ENCODE measurements at places on chromosomes 6 and 20.

GRCh38 chr6:162488444-162488843 lies 239.1 kb downstream of the PRKN start:
- no peak for DNase-seq

DNA sequence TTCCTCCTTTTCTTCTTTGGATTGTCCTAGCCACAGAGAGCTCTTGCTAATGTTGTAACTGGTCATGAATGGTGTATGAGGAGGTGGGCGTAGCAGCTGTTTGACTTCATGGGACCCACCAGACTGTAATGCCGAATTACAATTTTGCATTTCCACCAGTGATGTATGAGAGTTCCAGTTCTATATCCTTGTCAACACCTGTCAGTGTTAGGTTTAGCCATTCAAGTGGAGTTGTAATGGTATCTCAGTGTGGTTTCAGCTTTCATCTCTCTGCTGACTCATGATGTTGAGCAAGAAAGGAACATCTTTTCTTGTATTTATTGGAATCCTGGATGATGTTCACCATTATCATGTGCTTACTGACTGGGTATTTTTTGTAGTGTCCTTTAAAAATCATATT lies 5.1 kb downstream of the IGF2R start:
- DNase-seq: no peak

GRCh38 chr20:38108986-38109541 lies 56.0 kb downstream of the TGM2 start:
- no peak for DNase-seq

DNA sequence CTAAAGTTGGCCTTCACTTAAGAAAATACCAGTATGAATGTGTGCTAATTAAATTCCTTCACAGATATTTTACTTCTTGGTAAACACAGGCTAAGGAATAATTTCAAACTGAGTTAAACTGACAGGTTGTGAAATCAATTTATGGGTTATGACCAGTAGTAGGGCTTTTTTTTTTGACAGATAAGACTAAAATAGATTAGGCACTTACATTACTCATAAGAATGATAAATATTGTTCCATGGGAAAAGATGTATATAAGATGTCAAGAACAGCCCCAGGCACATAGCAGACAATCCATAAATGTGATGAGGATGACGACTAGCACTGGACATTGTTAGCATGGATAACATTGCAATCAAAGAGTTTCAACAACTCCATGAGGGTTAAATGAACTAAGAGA lies 22.9 kb downstream of the NT5E start:
- DNase-seq: no peak

DNA sequence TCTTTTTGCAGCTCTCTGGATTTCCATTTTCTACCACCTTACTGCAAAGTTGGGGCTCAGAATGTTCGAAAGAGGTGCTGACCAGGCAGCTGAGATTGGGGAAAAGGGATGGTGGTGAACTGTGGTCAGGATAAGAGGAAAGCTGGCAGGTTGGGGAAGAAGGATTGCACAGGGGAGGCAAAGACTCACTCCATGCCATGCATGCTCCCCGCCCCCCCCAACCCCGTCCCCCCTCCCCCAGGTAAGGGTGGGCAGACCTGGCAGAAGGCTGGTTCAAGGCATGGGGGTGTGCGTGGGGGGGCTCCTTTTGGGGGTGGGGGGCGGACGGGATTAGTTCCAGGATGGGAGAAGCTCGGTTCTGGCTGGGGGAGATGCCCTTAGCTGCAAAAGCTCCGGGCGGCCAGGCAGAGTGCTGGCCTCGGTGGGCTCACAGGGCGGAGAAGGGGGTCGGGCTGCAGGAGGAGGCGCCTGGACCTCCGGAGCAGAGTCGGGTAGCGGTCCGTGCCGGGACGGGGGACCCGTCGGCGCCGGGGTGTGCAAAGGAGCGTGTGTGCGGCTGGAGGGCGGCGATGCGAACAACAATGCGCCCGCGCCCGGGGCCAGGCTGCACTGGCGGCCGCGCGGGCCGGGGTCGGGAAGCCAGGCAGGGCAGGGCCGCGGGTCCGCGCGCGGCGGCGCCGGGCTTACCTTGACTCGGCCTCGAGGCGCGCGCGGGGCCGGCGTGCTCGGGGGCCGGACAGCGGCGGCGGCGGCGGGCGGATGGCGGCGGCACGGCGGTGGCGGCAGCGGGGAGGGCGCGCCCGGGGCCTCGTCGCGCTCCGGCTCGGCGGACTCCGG lies 880 bp downstream of the ADNP start:
- peak; percentile 32 for DNase-seq

- no peak for DNase-seq
These were observed 289.7 kb upstream of the RNF24 start for GRCh38 chr20:4305091-4305490.

- DNase-seq: peak; percentile 42
These were observed 14.8 kb downstream of the FAXC start for GRCh38 chr6:99334526-99335127.

- no peak for DNase-seq
These were observed 19.5 kb upstream of the MAP3K4 start for GRCh38 chr6:160972111-160972510.

GRCh38 chr20:15144916-15145315 lies 807.5 kb upstream of the FLRT3 start:
- DNase-seq: no peak

- no peak for DNase-seq
These were observed 1.5 kb downstream of the TP53INP2 start for GRCh38 chr20:34705397-34706301.

- DNase-seq: peak; percentile 18
These were observed 923 bp downstream of the GMDS start for GRCh38 chr6:2244261-2245102.

- no peak for DNase-seq
These were observed 179.8 kb downstream of the HAO1 start for GRCh38 chr20:7760247-7761031.

- DNase-seq: no peak
These were observed 32.4 kb downstream of the RNF217 start for GRCh38 chr6:124994648-124995047.

DNA sequence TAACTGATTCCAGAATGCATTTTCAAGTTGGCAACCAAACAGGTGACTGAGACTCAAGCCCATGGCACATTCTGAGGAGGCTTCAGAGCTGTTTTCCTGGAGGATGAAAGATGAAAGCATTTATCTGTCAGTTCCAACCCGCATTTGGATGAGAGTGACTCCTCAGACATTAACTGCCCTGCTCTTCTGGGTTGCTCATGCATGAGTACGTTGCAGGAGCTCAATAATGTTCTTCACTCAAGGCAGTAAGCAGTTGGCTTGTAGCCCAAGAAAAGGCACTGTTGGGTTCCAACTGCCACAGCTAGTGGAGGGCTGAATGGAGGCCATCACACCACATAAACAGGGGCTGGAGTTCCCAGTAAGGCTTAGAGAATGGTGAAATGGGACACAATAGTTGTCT lies 155.3 kb downstream of the FUT9 start:
- no peak for DNase-seq

- DNase-seq: no peak
These were observed 6.6 kb downstream of the TSPYL4 start for GRCh38 chr6:116247285-116247684.

DNA sequence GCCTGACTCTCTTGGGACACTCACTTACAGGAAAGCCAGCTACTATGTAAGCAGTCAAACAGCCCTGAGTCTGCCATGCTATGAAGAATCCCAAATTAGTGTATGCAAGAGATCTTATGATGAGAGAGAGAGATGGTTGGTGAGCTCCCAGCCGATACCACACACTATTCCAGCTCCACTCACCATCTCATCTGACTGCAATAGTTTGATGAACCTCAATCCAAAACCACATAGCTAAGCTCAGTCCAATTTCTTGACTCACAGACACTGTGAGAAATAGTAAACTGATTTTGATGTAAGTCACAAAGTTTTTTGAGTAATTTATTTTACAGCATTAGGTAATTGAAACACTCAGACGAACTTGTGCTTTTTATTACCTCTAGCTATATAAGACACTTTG lies 441.4 kb downstream of the COL12A1 start:
- DNase-seq: no peak

DNA sequence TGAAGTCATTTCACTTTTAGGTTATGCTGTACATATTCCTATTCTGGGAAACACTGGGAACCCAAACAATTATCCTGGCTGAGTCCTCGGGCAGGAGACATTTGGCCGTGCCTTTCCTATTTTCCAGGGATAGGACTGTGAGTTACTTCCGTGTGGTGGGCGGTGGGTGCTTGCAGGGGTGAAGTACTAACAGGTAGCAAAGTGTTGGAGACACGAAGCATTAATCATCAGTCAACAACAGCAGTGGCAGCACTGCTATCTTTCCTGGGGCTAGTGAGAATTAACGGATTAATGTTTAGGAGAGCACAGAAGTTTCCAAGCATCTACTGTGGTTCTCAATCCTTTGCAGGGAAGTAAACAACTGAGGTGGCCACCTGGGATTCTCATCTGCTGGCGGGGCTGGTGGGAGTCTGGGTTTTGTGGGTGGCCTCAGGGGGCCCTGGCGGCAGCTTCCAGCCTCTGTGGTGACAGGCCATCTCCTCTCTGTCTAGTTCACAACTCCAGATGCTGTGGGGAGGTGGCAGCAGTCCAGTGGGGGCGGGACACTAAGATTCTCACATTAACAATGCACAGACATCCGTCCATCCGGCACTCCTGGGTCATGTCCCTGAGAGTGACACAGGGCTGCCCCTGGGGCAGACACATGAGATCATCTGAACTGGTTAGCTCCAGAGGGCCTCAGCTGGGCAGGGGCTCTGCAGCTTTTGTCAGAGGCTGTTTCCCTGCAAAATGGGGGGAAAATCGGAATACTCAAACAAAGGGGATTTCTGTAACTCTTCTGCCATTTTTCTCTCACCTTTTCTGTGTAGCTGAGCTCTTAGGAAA lies 90.9 kb downstream of the GJA10 start:
- no peak for DNase-seq

DNA sequence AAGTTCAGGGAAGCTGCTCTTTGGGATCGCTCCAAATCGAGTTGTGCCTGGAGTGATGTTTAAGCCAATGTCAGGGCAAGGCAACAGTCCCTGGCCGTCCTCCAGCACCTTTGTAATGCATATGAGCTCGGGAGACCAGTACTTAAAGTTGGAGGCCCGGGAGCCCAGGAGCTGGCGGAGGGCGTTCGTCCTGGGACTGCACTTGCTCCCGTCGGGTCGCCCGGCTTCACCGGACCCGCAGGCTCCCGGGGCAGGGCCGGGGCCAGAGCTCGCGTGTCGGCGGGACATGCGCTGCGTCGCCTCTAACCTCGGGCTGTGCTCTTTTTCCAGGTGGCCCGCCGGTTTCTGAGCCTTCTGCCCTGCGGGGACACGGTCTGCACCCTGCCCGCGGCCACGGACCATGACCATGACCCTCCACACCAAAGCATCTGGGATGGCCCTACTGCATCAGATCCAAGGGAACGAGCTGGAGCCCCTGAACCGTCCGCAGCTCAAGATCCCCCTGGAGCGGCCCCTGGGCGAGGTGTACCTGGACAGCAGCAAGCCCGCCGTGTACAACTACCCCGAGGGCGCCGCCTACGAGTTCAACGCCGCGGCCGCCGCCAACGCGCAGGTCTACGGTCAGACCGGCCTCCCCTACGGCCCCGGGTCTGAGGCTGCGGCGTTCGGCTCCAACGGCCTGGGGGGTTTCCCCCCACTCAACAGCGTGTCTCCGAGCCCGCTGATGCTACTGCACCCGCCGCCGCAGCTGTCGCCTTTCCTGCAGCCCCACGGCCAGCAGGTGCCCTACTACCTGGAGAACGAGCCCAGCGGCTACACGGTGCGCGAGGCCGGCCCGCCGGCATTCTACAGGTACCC lies at the start of gene ESR1:
Gene ESR1, plus strand, starts transcription at position 170 of the 858 bp plus-strand sequence. Its CDS starts 231 bp downstream, at position 401.
- no peak for DNase-seq

- no peak for DNase-seq
These were observed 6.2 kb upstream of the FLRT3 start for GRCh38 chr20:14343491-14344065.

- no peak for DNase-seq
These were observed 70.0 kb upstream of the MLIP start for GRCh38 chr6:54041239-54041638.

- DNase-seq: no peak
These were observed 178.2 kb downstream of the SYNE1 start for GRCh38 chr6:152458648-152459644.

DNA sequence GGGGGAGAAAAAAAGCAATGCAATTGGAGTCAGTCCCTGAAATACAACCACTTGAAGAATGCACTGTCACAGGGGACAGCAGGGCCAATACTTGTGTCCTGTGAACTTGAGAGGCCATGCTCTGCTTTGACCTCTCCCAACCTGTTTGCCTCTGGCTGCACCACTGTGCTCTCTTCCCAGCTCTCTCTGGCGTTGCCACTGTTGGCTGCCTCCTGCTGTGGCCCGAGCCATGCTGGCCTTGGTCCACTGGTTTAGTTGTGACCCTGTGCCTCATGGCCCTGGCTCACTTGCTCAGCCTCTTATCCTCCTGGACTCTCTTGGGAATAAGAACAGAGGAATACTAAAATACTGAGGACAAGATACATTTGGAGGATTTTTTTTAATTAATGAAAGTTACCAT lies 14.5 kb upstream of the FBXO30 start:
- no peak for DNase-seq

- peak; percentile 77 for DNase-seq
These were observed 48.1 kb downstream of the CHMP4B start for GRCh38 chr20:33859157-33859695.

DNA sequence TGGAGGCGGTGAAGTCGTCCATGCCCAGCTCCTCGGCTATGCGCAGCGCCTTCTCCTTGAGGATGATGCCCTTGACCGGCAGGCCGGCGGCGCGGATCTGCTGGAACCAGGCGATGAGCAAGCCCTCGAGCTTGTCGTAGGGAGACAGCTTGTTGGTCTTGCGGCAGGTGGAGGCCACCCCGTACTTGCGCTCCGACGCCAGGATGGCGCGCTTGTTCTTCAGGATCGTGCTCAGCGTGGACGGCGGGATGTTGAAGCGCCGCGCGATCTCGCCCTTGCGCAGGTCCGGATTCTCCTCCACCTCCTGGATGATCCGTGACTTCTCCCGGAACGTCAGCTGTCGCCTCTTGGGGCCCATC lies 435 bp downstream of the CENPB start:
- DNase-seq: peak; percentile 62

- DNase-seq: no peak
These were observed 49.5 kb downstream of the ARHGAP40 start for GRCh38 chr20:38651154-38651553.

DNA sequence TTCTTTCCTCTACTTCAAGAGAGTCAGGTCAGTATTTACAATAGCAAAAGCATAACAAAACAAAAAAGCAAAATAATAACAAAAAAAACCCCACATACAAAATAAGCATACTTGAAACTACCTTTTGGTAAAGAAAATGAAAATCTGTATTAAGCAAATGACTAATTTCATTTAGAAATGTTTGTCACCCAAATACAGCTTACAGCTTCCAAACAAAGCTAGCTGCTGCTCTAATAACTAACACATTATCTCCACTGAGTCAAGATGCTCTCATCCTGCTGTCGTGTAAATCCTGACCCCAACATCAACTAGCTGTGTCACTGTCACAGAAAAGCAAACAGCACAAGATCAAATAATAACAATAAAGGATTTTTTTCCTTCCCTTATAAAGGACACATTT lies 21.7 kb downstream of the MAP7 start:
- DNase-seq: no peak

- DNase-seq: no peak
These were observed 33.7 kb downstream of the NINL start for GRCh38 chr20:25551413-25552215.
